ENCODE measurements at places on chromosomes 2 and 18.

DNA sequence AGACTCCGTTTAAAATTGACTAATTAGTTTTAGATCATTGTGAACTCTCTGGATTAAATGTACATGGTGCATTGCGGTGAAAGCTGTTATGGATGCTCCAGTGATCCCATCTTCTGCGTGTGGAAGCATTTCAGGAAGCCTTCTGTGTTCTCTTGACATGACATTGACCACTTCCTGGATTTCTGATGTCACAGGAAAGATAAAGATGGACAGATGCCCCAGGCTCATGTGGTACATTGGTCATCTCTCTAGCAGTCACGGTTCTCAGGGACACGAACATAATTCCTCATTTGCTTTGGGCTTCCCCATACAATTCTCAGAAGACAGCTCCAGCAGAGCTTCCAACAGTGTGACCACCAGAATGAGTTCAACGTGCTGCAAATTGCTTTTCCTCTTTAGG is 26.9 kb downstream of the AGAP1 start:
- no peak for DNase-seq

- DNase-seq: no peak
Observed at GRCh38 chr2:30109856-30110255, 37.0 kb upstream of the YPEL5 start.

DNA sequence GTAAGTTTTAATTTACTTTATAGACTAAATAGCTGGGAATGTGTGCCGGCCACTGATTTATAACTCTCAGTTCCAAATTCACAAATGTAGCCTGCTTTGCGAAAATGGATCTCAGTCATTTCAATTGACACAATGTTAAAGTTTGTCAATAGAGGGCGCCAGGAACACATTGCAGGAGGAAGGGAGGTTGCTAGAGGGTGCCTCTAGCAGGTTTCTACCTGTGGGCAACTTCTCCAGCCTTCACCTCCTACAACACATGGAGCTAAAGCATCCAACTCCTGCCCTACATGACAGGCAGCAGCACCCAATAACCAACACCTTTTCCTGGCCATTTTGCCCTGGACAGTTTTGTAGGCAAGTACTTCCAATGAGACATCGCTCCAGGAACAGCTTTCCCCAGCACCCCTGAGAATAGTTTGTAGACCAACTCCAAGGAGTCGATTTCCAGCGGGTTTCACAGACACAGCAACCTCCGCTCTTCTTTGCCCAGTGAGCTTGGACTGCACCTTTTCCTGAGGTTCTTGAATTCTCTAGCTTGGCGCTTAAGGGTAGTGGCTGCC is 784.8 kb upstream of the CDH2 start:
- DNase-seq: no peak

- DNase-seq: no peak
Observed at GRCh38 chr2:1663621-1664020, 80.7 kb downstream of the PXDN start.

DNA sequence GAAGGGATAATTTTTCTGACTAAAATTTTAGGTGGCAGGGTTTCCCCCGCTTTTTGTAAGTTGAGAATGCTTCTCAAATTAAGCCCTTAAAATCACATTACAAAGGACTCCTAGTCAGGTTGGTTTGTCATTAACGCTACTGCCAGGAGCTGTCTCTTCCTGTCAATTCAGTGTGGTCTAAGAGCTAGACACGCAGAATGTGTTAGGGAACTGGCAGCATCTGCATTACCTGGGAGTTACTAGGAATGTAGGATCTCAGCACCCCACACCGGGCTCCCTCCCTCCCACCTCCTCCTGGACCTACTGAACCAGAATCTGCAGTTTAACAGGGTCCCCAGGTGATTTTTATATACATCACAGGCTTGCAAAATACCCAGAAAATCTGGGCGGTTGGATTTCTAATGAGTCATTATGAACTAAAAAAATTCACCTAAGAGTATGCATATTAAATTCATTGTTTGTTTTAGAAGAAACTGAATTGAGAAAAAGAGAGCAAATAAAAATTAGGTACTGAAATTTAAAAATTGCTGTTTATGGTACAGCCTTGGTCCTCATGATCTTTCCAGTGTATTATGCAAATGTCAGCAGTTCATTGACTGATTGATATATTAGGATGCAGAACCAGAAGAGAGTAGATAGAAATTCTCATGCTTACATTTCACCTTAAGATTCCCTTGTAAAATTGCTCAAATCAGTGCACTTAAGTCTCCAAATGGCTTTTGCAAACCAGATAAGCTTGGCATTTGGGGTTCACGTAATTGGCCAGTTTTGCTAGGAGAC is 130.9 kb upstream of the ITGA6 start:
- no peak for DNase-seq

DNA sequence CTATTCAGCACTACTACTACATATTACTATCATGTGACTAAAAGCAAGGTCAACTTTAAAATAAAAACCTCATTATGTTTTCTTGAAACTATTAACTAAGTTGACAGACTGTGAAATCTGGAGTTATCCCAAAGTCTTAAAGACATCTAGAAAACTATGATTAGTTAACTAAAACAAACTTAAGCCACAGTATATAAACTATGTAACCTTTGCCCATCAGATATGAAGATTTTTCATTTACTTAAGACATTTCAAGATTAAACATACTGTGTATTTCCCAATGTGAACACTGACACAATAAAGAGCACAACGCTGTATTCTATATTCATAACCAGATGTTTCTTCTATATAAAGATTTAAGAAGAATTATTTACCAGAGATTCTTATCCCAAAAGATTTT is 33.5 kb upstream of the CACNB4 start:
- DNase-seq: no peak

GRCh38 chr2:234096164-234096563 is 45.7 kb downstream of the SPP2 start:
- DNase-seq: no peak

DNA sequence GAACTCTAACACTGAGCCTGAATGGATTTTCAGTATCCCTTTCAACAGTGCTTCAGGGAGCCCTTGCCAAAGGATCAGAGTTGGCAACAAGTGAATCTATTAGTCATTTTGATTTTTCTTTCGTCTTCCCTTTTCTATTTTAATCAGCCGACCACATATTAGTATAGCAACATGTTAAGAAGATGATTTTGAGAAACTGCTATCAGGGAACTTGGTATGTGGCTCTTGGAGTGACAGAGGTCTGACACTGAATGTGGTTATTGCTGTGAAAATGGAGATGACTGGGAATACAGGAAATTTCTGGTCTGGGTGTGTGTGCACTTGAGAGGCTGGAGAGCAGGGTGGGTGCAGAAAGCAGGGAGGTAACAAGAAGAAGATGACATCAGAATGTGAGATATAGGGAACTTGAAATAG is 28.7 kb upstream of the IL1RL1 start:
- no peak for DNase-seq

- DNase-seq: no peak
Observed at GRCh38 chr2:79860228-79861058, 347.6 kb downstream of the CTNNA2 start.

DNA sequence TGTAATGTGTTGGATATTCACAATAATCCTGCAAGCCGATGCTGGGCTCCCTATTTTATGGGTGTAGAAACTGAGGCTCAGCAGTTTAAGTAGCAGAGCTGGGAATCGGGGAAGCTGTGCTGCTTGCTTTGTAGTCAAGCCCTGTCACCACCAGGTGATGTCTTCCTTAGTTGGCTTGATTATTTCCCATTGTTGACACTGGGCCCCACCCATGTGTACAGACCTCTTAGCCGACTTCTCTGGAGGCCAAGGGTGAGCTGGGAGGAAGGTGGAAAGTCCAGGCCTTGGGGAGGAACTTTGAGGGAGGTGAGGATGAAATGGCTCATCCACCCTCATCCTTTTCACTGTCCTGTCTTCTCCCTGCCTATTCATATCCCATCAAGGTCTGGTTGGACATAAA is 60.0 kb downstream of the CAPN13 start:
- DNase-seq: no peak

- no peak for DNase-seq
Observed at GRCh38 chr2:46050489-46050888, 246.7 kb upstream of the EPAS1 start.

GRCh38 chr18:27711382-27711781 is 465.5 kb downstream of the CDH2 start:
- DNase-seq: no peak

DNA sequence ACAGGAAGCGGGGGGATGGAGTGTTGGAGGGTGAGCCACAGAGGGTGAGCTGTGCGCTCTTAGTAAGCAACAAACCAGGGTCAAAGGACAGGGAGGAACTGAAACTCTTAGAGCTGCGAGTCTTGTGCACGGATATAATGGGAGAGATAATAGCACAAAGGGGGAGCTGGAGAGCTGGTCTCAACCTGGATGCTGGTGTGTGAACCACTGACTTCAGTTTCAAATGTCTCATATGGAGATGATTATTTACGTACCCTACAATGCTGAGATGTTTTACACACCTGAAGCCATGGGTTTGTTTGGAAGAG is 35.9 kb downstream of the PTGR3 start:
- DNase-seq: no peak

DNA sequence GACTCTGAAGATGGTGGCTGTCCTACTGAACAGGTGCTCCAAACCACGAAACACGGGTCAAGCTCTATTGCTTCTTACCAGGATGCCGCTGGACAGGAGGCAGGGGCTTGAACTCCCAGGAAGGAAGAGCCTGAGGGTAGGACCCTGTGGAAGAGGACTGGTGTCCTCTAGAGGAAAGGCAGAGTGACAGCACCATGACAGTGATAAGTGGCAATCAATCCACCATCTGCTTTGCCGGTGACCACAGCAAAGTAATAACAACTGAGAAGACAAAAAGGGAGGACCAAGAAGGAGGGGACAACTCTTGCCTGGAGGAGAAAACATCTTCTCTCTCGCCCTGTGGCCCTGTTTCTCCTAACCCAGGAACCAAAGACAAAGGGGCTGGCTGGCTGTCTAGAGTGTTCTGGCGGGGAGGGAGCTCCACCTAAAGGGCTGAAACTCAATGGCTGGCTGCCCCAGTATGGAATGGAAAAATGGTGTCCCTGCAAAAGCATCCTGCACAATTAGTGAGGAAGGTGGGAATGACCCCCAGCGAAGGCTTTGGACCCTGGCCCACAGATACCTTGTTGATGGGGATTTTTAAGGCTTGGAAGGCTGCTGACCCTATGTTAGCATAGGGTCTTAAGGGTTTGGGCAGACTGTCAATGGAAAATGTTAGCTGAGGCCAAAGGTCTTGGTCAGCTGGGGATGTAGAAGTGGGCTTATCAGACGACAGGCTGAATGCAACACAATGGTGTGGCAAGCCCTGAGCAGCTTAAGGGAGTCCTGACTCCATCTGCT is 35.4 kb downstream of the PROC start:
- no peak for DNase-seq

DNA sequence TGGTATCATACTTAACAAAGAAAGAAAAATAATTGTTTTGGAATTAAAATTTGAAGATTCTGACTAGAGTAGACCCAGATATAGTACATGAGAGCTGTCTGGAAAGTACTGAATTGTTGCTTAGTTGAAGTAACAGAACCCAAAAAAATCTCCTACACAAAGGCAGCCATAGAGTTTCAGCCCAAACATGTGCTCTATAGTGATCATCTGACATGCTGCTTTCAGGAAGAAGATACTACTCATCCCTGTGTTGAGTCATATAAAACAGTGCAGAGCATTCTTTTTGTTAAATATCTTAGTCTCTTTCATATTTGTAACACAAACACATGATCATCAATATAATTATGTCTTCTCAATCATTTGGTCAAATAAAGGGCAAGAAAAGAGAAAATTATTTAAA is 84.8 kb upstream of the PTPRM start:
- DNase-seq: no peak

- no peak for DNase-seq
Observed at GRCh38 chr2:43230951-43231827, 4.8 kb upstream of the ZFP36L2 start.

DNA sequence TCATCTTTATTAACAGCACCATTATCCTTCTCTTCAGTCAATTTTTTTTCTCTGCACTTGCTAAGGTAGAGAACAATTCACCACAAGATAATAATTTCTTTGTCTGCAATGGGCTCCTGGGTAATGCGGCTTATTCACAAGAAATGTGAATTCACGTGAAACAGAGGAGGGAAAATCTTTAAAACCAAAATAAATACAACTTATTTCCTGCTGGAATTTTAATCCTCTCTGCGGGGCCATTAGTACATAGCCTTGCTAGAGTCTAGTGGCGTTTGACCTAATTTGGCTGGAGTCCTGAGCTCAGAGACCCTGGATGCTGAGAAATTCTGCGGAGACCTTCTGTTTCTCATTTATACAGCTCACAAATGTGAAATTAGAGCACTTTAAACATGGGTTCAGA is 319.3 kb upstream of the MMADHC start:
- no peak for DNase-seq

DNA sequence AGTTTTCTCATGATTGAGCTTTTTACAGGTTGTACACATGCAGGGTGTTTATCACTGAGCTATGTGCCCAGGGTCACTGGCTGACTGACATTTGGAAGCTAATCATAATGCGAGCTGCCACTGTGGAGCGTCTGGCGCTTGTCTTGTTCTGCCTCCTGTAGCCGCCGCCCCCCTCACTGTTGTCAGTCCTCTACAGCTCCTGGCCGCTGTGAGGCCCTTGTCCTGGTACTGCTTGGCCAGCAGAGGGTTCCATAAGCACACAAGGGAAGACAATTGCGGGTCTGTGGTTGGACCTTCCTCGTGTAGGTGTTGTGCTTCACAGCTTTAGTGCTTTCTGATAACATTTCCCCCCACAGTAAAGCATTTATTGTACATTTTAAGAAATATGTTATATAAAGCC is 105.6 kb upstream of the LDLRAD4 start:
- DNase-seq: no peak

DNA sequence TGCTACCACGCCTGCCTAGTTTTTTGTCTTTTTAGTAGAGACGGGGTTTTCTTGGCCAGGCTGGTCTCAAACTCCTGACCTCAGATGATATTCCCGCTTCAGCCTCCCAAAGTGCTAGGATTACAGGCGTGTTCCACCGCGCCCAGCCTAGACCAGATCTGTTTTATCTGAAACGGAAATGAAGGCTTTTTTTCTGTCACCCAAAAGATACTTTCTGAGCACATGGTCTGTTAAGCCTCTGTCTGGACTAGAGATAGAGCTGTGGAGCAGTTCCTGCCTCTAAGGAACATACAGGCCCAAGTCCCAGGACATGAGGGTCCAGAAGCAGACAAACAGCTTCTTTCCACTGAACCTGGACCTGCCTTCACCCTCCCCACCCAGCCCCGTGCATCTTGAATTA is 43.6 kb upstream of the PTMA start:
- DNase-seq: no peak

- no peak for DNase-seq
Observed at GRCh38 chr2:204180649-204181048, 244.1 kb downstream of the ICOS start.

- DNase-seq: no peak
Observed at GRCh38 chr2:48693066-48693465, 62.5 kb downstream of the LHCGR start.

GRCh38 chr2:104866883-104867812 is 13.2 kb downstream of the POU3F3 start:
- no peak for DNase-seq

DNA sequence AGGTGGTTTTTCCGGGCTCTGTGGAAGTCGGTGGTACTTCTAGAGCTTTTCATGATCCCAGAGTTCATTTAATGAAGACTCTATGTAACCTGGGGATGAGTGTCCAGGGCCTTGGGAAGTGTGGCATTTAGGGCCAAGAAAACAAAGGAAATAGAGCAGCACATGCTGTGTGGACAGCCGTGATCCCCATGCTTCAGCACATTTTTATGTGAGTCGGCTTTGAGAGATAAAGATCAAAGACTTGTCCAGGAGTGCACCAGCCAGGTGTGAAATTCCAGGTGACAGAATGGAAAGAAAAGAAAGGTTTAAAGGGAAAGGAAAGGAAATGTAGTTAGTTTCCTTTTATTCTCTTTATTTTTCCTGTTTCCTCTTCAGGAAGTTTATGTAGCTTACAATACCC is 258.0 kb upstream of the NRP2 start:
- DNase-seq: no peak

All from NCI-H187 treated with DMSO at 0.1 percent for 48 hours (cell line).